ENCODE measurements at places on chromosomes 16 and 17.

DNA sequence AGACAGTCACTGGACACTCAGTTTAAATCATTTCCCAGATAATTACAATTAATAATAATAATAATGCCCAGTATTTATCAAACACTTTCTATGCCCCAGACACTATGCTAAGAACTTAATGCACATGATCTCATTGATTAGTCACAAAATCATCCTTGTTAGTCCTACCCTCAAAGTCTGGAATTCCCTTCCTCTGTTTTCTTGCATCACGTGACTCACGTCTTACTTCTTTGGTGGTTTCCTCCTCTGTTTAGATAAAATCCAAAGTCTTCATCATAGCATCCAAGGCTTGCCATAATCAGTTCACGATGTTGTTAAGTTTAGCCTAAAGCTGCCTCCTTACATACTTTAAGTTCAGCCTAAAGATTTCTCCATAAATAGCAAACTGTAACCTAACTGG, 471.9 kb downstream of the PMP22 start:
- no peak for DNase-seq

DNA sequence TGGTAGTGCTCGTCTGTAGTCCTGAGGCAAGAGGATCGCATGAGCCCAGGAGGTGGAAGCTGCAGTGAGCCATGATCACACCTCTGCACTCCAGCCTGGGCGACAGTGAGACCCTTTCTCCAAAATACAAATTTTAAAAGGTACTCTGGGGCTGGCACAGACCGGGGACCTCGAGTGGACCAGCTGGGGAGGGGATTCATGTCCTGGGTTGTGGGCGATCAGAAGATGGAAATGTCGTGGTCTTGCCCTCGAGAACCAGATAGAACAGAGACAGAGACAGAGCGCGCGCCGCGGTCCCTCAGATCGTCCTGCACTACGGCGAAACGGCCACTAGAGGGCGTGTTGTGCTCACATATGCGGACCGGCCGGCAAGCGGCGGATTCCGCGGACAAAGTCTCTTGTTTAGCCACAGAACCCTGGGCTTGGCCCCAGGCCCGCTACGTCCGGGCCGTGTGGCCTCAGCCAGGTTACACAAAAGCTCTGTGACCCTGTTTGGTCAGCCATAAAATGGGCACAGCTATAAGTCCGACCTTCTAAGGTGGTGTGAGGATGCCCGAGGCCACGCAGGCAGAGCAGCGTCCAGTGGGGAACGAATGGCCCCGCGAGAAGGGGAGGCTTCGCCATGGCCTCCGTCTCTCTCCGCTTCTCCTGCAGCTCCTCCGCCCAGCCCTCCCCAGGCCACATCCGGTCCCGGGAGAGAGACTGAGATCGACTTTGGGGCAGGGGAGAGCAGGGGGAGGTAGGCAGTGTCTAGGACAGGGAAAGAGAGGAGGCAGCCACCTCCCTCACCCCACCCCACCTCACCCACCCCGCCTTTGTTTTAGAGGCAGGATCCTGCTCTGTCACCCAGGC, 14.6 kb upstream of the SBK1 start:
- DNase-seq, result peak; percentile 76

DNA sequence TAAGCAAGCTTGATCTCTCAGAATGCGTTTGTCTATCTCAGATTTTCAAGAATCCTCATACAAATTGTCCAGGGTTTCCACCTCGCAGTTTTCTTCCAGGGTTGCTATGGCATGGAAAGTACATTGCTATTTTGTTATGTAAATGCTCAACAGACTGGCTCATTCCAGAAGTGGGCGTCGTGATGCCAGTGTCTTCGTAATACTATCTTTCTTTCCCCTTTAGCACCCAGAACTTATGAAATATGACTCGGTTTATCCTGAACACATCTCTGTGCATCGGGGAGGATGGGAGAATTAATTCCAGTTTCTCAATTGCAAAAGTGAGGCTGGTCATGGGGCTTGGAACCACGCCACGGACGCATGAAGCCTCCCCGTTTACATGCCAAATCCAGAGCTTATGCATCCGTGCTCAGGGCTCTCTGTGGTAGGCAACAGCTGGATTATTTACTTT, 405.0 kb downstream of the WWOX start:
- no peak for DNase-seq

DNA sequence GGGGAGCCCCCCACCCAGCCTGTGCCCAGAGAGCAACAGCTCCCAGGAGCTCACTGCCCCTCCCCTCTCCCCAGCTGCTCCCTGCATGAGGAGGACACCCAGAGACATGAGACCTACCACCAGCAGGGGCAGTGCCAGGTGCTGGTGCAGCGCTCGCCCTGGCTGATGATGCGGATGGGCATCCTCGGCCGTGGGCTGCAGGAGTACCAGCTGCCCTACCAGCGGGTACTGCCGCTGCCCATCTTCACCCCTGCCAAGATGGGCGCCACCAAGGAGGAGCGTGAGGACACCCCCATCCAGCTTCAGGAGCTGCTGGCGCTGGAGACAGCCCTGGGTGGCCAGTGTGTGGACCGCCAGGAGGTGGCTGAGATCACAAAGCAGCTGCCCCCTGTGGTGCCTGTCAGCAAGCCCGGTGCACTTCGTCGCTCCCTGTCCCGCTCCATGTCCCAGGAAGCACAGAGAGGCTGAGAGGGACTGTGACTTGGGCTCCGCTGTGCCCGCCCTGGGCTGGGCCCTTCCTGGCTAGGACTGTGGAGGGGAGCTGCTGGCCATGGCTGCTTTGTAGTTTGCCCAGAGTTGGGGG, 584 bp downstream of the TCAP start:
- no peak for DNase-seq

- no peak for DNase-seq
These were observed 11.8 kb downstream of the GSPT1 start for GRCh38 chr16:11903906-11904305.
